ENCODE measurements at places on chromosomes 2 and 18.

DNA sequence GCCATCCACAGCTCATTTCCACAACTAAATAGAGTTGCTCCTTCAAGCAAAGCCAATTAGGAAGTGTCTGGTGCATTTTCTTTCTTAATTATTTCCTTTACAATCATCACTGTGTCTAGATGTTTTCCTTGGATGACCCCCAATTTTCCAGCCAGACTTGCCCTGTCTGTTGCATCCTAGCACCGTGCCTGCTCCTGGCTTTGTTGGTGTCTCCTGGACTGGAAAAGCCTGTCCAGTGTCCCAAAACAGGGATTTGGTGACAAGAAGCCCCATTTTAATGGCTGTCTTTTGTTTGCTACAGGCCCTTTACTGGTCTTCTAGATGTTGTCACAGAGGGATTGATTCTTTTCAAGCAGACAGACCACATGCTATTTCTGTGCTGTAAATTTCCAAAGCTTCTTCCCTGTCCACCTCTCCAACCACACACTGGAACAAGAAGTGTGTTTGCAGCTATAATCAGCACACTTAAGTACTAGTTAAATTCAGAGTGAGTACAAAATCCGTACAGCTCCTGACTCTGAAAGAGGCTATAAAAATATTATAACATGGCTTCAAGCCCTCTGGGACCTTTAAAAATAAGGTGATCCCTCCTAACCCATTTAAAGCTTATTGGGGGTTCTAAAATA lies 38.4 kb downstream of the RNF144A start:
- no peak for DNase-seq

DNA sequence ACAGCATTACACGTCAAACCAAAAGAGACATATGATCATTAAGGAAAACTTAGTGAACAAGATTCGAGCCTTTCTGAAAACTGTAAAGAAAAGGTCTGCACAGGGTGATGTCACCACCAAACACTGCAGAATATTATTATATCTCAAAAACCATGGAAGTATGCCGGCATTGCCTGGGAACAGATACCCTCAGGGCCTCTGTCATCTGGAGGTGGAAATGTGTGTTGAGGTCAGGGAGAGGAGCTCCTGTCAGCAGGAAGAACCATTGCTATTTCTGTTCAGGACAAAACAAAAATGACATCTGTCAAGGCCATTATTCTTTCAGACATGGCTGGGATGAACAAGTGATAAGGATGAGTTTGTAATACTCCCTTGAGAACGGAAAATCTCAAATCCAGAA lies 365.9 kb upstream of the TRIB2 start:
- no peak for DNase-seq

- DNase-seq = no peak
Measured at GRCh38 chr2:108229875-108230274, 9.9 kb upstream of the SULT1C3 start.

GRCh38 chr2:29323961-29324360 lies 208.7 kb downstream of the CLIP4 start:
- DNase-seq = no peak

DNA sequence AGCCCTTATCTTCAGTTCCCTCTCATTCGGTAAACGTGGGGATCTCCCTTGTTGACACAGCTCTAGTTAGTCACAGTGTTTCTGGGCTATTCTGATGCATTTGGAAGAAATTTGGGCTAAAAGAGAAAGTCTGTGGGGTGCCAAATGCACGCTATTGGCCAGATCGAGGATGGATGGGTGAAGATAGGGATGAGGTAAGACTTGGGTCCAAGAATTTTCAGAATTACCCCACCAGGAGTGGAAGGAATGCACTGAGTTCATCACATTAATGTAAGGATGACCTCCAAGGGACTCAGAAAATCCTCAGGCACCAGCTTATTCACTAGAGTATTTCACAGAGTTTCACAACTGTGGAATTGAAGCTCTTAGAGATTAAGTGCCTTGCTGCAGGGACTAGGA lies 49.3 kb downstream of the NRP2 start:
- no peak for DNase-seq

DNA sequence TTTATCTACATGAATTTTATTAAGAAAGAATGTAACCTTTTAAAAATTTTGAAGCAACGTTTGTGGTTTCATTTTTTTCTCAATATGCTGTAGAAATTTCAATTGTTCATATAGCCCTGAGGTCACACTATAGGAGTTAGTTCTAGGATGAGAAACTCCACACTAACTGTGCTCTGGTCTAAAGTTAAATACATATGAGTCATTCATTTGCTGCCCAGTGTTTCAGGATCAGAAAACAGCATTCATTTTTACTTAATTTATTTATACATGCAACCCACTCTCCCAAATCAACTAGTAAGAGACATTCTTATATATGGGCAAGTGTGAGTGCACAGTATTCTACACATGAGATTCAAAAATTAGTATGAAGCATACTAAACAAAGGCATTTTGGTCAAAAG lies 137.9 kb downstream of the DOCK10 start:
- no peak for DNase-seq

GRCh38 chr2:238389988-238390589 lies 36.6 kb upstream of the ASB1 start:
- DNase-seq = peak; percentile 52

- no peak for DNase-seq
Measured at GRCh38 chr2:171316755-171317337, 116.9 kb downstream of the METTL8 start.

- no peak for DNase-seq
Measured at GRCh38 chr18:22961156-22961555, 28.0 kb downstream of the RBBP8 start.

DNA sequence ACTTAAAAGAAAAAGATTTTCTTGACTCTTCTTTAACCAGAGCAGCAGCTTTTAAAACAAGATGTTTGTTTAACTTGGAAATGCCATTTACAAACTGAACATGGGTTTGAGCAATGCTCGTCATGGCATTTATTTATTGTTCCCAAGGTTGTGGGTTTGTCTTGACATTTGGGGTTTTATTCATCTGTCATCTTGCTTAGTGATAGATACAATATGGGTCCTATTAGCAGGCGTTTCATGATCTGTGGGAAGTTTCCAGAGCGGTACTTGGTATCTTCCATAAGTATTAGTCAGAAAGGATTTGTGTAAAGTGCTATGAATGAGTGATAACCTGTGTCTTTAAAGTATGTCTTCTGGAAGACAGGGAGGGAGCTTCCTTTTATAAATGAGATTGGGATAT lies 29.9 kb upstream of the MGAT5 start:
- DNase-seq = no peak

DNA sequence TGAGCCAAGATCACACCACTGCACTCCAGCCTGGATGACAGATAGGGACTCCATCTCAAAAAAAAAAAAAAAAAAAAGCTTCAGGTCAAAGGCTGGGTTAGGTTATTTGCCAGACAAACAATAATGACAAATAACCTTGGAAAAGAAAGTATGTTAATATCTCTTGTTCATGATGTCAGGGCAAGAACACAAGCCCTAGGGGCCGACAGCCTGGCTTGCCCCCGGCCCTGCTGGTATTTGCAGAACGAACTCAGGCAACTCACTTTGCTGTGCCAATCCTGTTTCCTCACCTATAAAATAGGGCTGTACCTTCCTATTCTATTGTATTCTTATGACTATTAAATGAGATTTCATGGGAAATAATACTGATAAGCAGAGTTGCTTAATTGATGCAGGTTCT lies 75.4 kb upstream of the CDC42EP3 start:
- DNase-seq = no peak

- DNase-seq = no peak
Measured at GRCh38 chr2:100237770-100238169, 84.5 kb downstream of the LONRF2 start.

DNA sequence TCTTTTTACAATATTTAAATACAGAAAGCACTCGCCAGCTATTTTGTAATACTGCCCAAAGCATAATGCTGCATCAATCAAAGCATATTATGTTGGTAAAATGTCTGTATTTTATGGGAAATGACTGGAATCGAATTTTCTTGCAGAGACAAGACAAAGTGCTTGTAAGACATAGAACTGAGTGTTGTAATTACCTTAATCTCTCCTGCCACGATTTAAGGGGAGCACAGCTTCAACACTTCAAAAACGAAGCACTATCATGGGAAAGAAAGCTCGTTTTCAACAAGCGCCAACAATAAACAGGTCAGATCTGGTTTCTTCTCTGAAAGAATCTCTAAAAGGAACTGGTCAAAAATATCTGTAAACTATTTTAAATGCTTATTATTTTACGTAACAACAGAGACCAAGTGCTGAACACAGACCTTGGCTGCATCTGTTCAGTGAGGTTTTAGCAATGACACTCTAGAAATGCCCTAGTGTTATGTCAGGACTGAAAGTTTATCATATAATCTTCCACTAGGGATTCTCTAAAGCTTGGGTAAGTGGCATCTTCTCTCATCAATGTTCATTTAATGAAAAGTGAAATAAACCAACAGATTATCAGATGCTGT lies 19.0 kb downstream of the RND3 start:
- no peak for DNase-seq

- DNase-seq = no peak
Measured at GRCh38 chr2:53452400-53452799, 315.2 kb upstream of the CHAC2 start.

GRCh38 chr2:52613064-52613463 lies 1154.5 kb upstream of the CHAC2 start:
- DNase-seq = no peak

DNA sequence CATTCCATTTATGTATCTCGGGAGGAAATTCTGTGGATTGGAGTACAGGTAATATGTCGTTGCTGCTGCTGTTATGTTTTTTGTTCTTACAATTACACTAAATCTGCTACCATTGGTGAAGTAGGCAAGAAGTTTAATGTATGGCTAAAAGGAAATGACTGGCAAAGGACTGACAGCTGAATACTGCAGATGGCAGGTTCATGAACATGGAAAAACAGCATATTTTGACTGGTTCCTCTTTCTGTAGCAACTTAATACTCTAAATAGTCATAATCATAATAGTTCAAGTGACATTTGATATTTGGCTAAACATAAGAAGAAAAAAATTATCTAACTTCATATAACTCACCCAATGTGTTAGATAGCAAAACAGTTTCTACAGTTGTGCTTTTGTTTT lies 84.5 kb upstream of the PGAP1 start:
- DNase-seq = no peak

DNA sequence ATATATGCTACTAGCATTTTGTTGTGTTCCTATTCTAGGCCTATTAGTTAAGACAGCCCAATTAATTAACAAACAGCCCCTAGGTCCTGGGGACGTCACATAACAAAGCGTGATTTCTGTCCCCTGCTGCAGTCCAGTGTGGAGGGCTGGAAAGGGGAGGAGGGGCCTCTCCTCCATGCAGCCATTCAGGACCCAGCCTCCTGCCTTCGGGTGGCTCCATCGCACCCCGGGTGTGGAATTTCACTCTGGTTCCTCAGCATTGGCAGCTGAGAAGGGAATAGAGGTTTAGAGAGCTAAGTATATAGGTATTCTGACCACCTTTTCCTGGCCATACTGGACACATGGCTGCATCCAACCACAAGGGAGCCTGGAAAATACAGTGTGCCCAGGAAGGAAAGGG lies 42.4 kb downstream of the MC2R start:
- no peak for DNase-seq

DNA sequence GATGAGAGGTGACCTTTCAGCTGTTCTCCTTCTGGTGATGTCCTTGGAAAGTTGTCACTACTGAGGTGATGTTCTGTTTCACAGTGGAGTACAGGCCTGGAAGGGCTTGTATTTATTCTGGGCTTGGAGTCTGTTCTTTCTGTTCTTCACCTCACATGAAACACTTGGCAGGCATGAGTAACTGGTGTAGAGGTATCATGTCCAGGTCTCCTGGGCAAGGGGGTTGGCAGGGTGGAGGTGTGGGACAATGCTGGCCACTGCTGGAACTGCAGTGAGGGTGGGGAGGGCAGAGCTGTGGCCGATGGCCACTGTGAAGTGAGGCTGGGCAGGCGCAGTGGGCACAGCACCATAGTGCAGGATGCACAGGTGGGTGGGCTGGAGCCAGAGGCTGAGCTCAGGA lies 35.4 kb downstream of the PLEKHB2 start:
- DNase-seq = no peak

DNA sequence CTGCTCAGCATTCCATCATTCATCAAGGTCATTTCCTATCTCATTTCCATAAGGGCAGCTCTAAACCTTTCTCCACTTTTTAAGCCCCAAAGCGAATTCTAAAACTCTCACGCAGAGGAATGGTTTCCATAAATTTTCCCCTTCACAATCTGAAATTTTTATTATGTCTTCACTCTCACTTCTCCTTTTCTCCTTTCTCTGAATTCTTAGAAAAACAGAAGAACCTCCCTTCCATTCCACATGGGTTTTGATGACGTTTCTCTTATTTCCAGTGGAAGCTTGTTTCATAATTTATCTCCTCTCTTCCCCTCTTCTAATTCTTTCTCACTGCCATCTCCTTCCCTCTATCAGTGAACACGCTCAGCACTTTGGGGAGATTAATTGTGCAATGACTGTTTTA lies 97.3 kb downstream of the SPATS2L start:
- DNase-seq = no peak

DNA sequence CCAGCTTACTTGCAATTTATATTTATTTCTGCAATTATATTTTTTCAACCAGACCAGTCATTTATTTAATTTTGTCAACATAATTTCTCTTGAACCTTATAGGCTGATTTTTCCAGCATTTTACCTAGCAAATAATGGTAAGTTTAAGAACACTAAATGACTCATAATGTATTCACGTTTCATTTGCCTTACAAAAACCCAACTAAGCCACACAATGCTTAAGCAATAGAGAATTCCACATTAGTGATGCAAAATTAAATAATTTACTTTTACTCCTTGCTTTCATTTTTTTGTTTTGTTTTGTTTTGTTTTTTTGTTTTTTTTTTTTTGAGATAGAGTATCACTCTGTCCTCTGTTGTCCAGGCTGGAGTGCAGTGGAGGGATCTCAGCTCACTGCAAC lies 110.4 kb upstream of the VRK2 start:
- no peak for DNase-seq

- DNase-seq = no peak
Measured at GRCh38 chr2:38394041-38394440, 17.0 kb upstream of the ATL2 start.

GRCh38 chr2:149021761-149022160 lies 16.7 kb upstream of the LYPD6B start:
- no peak for DNase-seq

DNA sequence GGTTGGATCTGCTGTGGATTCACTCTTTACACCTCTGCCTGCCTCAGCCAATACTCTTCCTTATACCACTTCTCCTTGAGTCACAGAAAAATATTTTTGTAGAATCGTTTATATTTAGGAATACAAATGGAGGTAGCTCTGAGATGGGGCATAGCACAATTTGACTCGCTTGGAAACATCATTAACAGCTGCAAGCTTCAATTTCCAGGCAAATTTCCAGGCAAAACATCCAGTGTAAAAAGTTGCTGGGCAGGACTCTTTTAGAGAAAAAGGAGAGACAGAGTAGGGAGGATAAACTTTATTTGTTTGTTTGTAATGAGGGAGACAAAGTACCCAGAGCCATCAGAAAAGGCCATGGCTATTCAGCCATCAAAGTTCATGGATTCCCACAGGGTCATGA lies 74.4 kb upstream of the SOX11 start:
- DNase-seq = no peak

DNA sequence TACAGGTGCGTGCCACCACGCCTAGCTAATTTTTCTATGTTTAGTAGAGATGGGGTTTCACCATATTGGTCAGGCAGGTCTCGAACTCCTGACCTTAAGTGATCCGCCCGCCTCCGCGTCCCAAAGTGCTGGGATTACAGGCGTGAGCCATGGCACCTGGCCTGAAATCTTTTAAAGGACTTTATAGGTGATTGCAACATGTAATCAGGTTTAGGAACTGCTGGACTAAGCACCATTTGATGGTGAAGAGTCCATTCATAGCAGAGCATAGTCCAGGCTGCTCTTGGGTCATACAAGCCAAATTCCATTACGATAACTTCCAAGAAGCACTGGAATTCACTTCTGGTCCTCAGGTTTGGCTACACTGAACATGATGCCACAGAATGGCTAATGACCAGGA lies 200.6 kb upstream of the SMAD2 start:
- no peak for DNase-seq

Data from NCI-H1417 treated with DMSO at 0.1 percent for 48 hours (cell line).